ENCODE measurements at places on chromosomes 6 and 20. TPM values are rescaled to one million over a fixed set of nuclear protein-coding genes. Genes with fewer than 3 reads are reported as not detected.
A peak's percentile ranks its signal among the peaks of the same experiment; 100 is the strongest.

DNA sequence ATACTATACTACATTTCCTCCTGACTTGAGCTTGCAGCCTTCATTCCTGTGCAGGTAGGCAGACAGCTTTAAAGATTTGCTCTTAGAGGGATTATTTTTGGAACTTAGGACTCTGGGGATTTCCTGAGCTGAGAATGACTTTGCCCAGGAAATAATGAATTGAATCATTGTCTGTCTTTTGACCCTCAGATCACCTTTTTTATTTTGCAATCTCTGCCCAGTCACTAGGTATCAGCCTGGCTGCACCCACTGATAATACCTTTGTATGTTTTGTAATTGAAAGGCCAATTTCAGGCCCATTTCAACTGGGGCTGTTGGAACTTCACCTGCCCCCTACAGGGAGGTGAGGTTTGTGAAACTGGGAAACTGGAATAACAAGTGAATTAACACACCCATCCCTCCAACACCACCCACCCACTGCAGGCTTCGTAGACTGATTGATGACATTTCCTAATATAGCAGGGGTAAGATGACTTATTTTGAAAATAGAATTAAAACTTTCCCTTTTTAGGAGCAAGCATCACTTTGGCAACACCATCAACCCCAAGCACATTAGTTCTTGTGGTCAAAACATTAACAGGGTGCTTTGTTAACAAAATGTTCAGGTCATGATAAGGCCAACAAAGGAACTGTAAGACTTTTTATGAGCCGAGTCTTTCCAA, 157.1 kb upstream of the CENPW start:
- H3K27me3 ChIP-seq = no peaks in the 10 kb centered on the region
- H3K36me3 ChIP-seq = peaks cover 2% of the 10 kb centered on the region
- H3K4me3 ChIP-seq = no peak overlapping the region
- no peak for DNase-seq
- H3K4me1 ChIP-seq = peaks cover 8% of the 10 kb centered on the region

DNA sequence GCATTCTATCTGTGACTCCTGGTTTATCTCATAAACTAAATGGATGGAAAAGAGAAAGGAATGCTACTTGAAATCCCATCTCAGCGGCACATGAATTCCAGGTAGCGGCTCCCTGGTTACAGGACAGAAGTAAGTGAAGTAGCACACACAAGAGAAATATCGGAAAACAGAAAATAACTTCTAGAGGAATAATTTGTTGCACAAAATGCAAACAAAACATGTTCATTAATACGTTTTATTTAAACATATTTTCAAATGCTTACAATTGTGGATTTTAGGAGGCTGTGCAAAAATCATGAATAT, 26.5 kb upstream of the RPS6KA2 start:
- H3K27me3 ChIP-seq = peaks cover 13% of the 10 kb centered on the region
- H3K4me1 ChIP-seq = peaks cover 12% of the 10 kb centered on the region
- no peak for DNase-seq

- H3K4me1 ChIP-seq = no peaks in the 10 kb centered on the region
- H3K4me3 ChIP-seq = no peak overlapping the region
- H3K27ac ChIP-seq = no peak overlapping the region
- DNase-seq = no peak
- peaks cover 13% of the 10 kb centered on the region for H3K27me3 ChIP-seq
These were observed 183.2 kb upstream of the KCNG1 start for GRCh38 chr20:51206032-51206662.

GRCh38 chr6:170029416-170030283, 261.2 kb downstream of the DLL1 start:
- no peaks in the 10 kb centered on the region for H3K4me1 ChIP-seq
- H3K27me3 ChIP-seq = peaks cover 2% of the 10 kb centered on the region
- H3K4me3 ChIP-seq = no peak overlapping the region
- no peak for DNase-seq
- no peaks in the 10 kb centered on the region for H3K36me3 ChIP-seq

- H3K4me1 ChIP-seq = peaks cover 18% of the 10 kb centered on the region
- peaks cover 62% of the 10 kb centered on the region for H3K27me3 ChIP-seq
- H3K36me3 ChIP-seq = no peaks in the 10 kb centered on the region
- peak within 1 kb of the TSS; percentile 65 for H3K4me3 ChIP-seq
- no peak within 1 kb of the TSS for H3K27ac ChIP-seq
These were observed at the start of gene EPHA7 for GRCh38 chr6:93419304-93420162. Gene EPHA7, minus strand, starts transcription at chr6:93419559. Its CDS starts 218 bp downstream, at chr6:93419341.

GRCh38 chr6:142913511-142914047, 31.4 kb downstream of the HIVEP2 start:
- H3K27me3 ChIP-seq = no peaks in the 10 kb centered on the region
- peak overlapping the region; percentile 96 for H3K27ac ChIP-seq
- peak; percentile 82 for DNase-seq
- peak overlapping the region; percentile 64 for H3K4me3 ChIP-seq
- peaks cover 19% of the 10 kb centered on the region for H3K36me3 ChIP-seq

- peaks cover 3% of the 10 kb centered on the region for H3K27me3 ChIP-seq
These were observed 7.3 kb upstream of the USP45 start for GRCh38 chr6:99522531-99522930.

GRCh38 chr20:21640556-21640955, 64.9 kb upstream of the PAX1 start:
- H3K4me3 ChIP-seq = no peak overlapping the region
- DNase-seq = no peak
- H3K27me3 ChIP-seq = peaks cover 11% of the 10 kb centered on the region
- no peaks in the 10 kb centered on the region for H3K4me1 ChIP-seq

GRCh38 chr6:73694711-73695411, 1.1 kb upstream of the CD109 start:
- H3K27me3 ChIP-seq = peaks cover 10% of the 10 kb centered on the region
- peaks cover 13% of the 10 kb centered on the region for H3K36me3 ChIP-seq
- DNase-seq = peak; percentile 34
- H3K27ac ChIP-seq = peak overlapping the region; percentile 92

GRCh38 chr6:151452750-151453427, 963 bp upstream of the RMND1 start:
- H3K27ac ChIP-seq = peak overlapping the region; percentile 86
- H3K4me3 ChIP-seq = peak overlapping the region; percentile 97
- peaks cover 27% of the 10 kb centered on the region for H3K4me1 ChIP-seq
- H3K27me3 ChIP-seq = no peaks in the 10 kb centered on the region

DNA sequence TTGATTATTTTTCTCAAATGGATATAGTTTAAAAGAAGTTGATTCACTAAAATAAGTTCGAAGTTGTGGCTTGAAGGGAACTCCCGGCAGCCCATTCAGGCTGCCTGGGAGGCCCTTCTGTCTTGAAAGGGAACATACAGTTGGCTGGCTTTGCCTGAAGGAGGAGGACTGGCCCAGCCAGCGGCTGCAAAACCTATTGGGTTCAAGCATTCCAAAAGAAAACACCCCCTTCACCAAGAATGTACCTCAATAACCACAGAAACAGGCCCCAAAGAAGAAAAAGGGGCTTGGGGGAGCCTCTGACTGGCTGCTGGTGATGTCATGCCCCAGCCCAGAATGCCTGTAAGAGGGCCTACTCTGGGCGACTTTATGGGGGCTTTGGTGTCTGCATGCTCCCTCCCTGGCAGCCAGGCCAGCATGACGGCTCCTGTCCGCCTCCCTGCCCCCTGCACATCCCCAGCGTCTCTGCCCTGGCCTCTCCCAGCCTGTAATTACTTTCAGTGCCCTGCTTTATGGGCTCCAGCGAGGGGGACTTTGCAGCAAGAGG, 36.5 kb downstream of the MAFB start:
- H3K36me3 ChIP-seq = no peaks in the 10 kb centered on the region
- H3K4me3 ChIP-seq = no peak overlapping the region
- H3K27me3 ChIP-seq = peaks cover 5% of the 10 kb centered on the region
- H3K4me1 ChIP-seq = no peaks in the 10 kb centered on the region
- DNase-seq = no peak

DNA sequence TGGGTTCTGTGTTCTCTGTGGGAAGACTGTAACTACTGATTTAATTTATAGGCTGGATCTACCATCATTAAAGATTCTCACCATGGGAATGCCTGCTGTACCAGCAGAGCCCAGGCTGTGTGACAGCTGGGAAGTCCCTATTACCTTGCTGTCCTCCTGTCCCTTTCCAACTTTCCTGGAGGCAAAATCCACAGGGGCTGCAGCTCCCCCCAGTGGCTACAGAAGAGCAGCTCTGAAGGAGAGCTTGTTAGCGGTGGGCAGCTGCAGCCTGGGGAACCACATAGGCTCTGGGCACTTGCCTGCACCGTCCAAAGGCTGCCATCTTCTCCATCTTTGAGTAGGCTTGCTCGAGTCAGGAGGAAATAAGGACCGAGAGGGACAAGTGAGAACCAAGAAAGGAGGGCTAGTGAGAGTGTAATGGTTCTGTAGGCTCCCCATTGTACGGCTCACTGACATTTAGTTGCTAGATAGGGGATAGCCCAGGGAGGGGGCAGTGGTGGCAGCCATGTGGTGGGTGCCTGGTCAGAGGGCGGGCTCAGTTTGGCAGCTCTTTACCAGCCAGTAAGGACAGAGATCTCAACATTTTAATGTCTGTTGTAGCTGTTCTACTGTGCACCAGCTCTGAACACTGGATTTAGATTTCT, 155.1 kb upstream of the MLIP start:
- no peak overlapping the region for H3K27ac ChIP-seq
- DNase-seq = peak; percentile 46
- H3K4me3 ChIP-seq = no peak overlapping the region
- H3K27me3 ChIP-seq = peaks cover 2% of the 10 kb centered on the region

- H3K36me3 ChIP-seq = no peaks in the 10 kb centered on the region
- no peak overlapping the region for H3K4me3 ChIP-seq
- no peaks in the 10 kb centered on the region for H3K27me3 ChIP-seq
- no peak for DNase-seq
These were observed 56.8 kb downstream of the PRL start for GRCh38 chr6:22240025-22240424.

- no peak overlapping the region for H3K27ac ChIP-seq
- no peaks in the 10 kb centered on the region for H3K36me3 ChIP-seq
- no peak for DNase-seq
- H3K27me3 ChIP-seq = peaks cover 10% of the 10 kb centered on the region
- no peak overlapping the region for H3K4me3 ChIP-seq
- H3K4me1 ChIP-seq = no peaks in the 10 kb centered on the region
These were observed 93.3 kb downstream of the YTHDF1 start for GRCh38 chr20:63122626-63123025.

DNA sequence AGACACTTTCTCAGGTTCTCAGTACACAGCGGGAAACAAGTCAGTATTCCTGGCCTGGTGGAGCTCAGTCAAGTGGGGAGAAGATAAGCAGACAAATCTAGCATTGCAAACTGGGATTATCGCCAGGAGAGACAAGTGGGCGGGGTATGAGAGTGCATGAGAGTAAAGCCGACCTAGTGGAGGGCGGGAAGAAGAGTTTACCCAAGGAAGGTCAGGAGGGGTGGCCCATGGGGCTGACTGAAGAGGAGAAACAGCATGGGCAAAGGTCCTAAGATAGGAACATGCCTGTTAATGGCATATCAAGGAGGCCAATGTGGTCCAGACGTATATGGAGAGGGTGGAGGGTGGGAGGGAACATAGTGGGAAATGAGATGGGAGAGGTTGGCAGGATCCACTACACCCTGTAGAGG, 12.4 kb upstream of the CSNK2A1 start:
- H3K36me3 ChIP-seq = no peaks in the 10 kb centered on the region
- H3K4me1 ChIP-seq = no peaks in the 10 kb centered on the region
- no peak for DNase-seq
- peaks cover 24% of the 10 kb centered on the region for H3K27me3 ChIP-seq
- H3K4me3 ChIP-seq = no peak overlapping the region
- H3K27ac ChIP-seq = no peak overlapping the region

DNA sequence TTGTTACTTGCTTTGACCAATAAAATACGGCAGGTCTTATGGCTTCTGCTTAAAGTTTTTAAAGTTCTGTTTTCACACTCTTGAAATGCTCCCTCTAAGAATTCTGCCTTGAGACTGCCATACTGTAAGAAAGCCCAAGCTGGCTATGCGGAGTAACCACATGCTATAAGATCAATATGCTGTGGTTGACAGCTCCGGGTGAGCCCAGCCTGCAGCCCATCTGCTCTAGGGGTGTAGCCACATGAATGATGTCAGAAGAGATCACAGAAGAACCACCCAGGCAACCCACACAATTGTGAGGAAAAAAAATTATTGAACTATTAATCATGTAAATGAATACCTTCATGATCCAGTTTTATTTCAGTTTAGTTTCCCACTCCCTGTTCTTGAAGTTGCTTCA, 26.1 kb upstream of the SH3BGRL2 start:
- no peaks in the 10 kb centered on the region for H3K27me3 ChIP-seq
- no peaks in the 10 kb centered on the region for H3K4me1 ChIP-seq
- no peaks in the 10 kb centered on the region for H3K36me3 ChIP-seq
- H3K27ac ChIP-seq = no peak overlapping the region
- no peak overlapping the region for H3K4me3 ChIP-seq
- DNase-seq = no peak

- peak overlapping the region; percentile 84 for H3K27ac ChIP-seq
- peak; percentile 23 for DNase-seq
- H3K4me3 ChIP-seq = peak overlapping the region; percentile 75
- H3K36me3 ChIP-seq = peaks cover 5% of the 10 kb centered on the region
These were observed 950 bp downstream of the PEDS1 start for GRCh38 chr20:50152394-50153152.

DNA sequence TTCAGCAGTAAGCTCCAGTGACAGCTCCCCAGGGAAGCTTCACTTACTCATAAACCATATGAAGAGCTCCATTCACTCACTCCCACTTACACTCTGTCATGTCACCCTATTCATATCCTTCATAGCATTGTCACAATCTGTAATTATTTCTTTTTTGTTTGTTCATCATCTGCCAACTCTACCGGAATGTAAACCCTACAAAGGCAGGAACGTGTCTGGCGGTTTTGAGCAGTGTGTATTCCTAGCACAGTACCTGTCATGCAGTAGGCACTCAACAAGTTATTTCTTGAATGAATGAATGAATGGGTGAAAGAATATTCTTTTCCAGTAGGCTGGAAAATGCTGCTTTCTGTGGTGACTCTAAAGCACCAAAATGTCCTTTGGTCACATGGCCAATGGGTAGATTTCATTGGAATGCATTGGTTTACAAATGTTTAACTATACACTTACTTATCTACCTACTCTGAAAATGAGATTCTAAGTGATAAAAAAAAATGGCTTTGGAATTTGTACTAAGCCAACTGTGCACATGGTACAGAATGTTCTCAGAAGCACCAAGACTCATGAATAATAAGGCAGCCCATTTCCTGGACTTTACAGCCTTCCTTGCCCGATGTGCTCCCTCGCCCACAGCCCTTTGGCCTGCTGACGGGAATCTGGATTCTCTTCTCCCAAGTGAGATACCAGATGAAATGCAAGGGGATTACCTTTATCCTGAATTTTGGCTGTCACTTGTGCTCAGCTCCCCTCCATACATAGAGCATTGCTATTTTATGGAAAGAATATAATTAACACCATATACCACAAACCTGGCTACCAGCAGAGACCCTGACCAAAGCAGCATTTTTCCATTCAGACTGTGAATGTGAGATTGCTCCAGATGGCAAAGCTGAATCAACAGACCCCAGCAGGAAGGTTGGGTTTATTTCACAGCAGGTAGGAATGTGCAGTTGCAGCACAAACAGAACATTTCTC, 273.3 kb downstream of the ALDH8A1 start:
- no peaks in the 10 kb centered on the region for H3K27me3 ChIP-seq
- no peak for DNase-seq
- H3K36me3 ChIP-seq = no peaks in the 10 kb centered on the region
- H3K27ac ChIP-seq = no peak overlapping the region
- no peak overlapping the region for H3K4me3 ChIP-seq

The CLVS2 gene
- not detected for total RNA-seq

The IL17F gene
- 3.3 TPM for total RNA-seq

The HLA-DRA gene
- 1.6 TPM for total RNA-seq

The NKAIN4 gene
- not detected for total RNA-seq

The ITPR3 gene
- 34.8 TPM for total RNA-seq

The MUCL3 gene
- total RNA-seq = not detected

The UBD gene
- total RNA-seq = 0.31 TPM

The GHRH gene
- total RNA-seq = not detected

The MRPS10 gene
- 40.7 TPM for total RNA-seq

The PYGB gene
- total RNA-seq = 19.6 TPM

The RBM24 gene
- not detected for total RNA-seq

The DPPA5 gene
- total RNA-seq = not detected

The C6orf15 gene
- total RNA-seq = not detected

Measured in activated naive CD4-positive, alpha-beta T cell treated with anti-CD3 and anti-CD28 coated beads for 36 hours (primary cell).